Left ventricle myocardium inferior (tissue), 1 donor: ENCODE measurements at places on chromosomes 7 and 10. TPM values are rescaled to one million over a fixed set of nuclear protein-coding genes. Genes with fewer than 3 reads are reported as not detected.

DNA sequence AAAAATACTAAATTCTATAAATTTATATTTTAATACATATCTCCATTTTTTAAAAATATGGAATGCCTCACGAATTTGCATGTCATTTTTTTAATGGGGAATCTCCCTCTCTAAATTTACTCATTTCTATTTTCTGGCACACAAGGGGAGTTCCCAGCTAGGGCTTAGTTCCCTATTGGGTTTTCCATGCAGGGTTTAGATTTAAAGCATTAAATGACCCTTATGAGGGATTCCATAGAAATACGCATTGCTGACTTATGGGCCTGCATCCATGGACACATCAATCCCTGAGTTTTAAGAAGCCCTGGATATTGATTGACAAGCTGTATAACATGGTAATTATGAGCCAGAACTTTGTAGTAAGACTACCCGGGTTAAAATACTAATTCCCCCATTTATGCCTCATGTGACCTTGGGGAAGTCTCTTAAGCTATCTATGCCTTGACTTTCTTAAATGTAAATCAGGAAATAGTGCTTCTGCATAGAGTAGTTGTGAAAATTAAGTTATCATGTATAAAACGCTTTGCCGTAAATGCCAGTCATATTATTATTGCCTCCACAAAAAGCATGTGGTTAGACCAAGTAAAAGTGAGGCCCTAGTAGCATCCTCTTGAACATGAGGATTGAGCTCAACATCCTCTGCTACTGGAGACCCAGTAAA lies 78.8 kb upstream of the ANKRD1 start:
- DNase-seq, result no peak

- DNase-seq, result no peak
Observed at GRCh38 chr7:34165927-34166550, 260.7 kb downstream of the BMPER start.

DNA sequence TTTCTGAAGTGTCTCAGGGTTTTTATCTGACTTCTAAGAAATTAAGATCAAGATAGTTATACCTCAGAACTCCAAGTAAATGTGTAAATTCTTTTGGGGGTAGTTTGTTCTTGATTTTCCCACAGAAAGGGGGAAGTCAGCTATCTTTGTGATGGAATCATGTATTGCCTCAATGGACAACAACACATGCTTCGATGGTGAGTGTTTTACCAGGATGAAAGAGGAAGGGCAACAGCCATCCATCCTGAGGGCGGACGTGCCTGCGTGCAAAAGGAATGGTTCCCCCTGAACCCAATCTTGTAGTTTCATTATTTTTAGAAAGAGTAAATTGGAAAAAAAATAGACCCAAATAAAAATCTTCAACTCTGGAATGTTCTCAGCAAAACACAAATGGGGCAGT lies 67.2 kb upstream of the ZPBP start:
- no peak for DNase-seq

DNA sequence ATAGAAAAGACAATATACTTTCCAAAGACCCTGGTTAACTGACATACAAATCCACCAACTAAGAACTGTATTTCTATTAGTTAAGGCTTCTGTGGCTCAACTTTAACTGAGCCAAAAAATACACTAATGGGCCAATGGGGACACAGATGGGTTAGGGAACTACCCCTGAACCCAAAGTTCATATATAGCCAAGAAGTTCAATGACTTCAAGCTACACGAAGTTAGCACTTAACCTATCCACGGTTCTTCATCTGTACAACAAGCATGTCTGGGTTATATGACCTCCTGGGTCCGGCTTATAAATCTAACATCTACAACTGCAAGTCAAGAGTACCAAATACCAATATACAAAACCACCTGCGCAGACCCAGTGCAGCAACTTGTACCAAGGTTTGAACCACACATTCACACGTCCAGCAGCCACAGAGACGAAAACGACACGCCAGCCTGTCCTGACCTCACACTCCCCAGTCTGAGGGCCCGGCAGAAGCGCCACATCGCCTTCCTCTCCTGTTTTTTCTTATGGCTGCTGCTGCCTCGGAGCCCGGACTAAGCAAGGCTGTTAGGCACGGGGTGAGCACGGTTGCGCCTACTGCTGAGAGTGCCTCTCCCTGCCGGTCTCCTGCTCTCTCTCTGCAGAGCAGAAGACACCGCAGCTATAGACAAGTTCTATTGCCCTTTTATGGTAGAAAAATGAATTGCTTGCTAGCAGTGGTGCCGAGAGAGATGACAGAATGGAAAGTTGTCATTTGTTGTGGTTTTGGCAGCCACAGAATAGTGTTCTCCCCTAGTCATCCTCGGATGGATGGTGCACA lies 86.3 kb downstream of the RNF216 start:
- no peak for DNase-seq

DNA sequence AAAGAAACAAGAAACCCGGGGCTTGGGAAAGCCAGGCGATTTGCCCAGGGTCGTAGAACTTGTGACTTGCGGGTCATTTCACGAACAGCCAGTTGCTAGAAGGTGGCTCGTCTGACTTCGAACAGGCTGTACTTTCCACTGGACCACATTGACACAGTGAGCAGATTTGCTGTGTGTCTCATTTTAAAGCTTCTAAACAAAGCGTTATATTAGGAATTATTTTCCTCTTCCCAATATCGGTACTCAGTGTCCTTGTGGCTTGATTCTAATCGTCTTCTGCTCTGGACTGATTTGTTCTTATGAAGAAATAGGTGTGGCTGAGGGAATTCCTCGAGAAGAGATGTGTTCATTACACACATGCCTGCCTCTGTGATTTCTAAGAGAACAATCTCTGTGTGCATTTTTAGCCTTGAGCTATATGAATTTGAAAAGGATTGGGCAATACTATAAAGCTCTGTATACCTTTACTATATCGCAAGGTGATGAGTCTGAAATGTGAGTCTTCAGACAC lies 150.0 kb upstream of the PRR15 start:
- no peak for DNase-seq

- DNase-seq, result no peak
Observed at GRCh38 chr10:112389271-112389822, 15.4 kb downstream of the ACSL5 start.

GRCh38 chr7:22884911-22885788 lies 62.5 kb upstream of the TOMM7 start:
- no peak for DNase-seq

- no peak for DNase-seq
Observed at GRCh38 chr7:25894002-25894901, 257.7 kb upstream of the NFE2L3 start.

DNA sequence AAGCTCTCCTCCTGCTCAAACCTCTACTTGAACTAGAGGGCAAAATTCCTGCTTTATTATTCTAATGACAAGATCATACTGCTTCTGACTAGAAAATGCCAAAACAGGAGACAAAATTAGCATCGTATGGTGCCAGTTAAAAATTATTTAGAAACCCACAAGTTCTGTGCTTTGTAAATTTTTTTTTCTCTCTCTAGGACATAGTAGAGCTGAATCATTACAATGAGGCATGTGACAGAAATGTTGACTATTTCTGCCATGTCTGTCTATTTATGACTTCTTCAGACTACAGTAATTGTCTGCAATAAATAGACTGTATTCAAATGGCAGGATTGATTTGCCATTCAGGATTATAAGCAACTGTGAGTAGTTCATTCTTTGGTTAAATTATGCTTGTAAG lies 335.8 kb downstream of the PRPF18 start:
- no peak for DNase-seq

ZNF736 gene
- total RNA-seq, result 4.1 TPM

RARRES2 gene
- 17.6 TPM for total RNA-seq

LEP gene
- 0.14 TPM for total RNA-seq

CACNB2 gene
- total RNA-seq, result 38.1 TPM
